ENCODE measurements at places on chromosomes 7 and 10. TPM values are rescaled to one million over a fixed set of nuclear protein-coding genes. Genes with fewer than 3 reads are reported as not detected.

DNA sequence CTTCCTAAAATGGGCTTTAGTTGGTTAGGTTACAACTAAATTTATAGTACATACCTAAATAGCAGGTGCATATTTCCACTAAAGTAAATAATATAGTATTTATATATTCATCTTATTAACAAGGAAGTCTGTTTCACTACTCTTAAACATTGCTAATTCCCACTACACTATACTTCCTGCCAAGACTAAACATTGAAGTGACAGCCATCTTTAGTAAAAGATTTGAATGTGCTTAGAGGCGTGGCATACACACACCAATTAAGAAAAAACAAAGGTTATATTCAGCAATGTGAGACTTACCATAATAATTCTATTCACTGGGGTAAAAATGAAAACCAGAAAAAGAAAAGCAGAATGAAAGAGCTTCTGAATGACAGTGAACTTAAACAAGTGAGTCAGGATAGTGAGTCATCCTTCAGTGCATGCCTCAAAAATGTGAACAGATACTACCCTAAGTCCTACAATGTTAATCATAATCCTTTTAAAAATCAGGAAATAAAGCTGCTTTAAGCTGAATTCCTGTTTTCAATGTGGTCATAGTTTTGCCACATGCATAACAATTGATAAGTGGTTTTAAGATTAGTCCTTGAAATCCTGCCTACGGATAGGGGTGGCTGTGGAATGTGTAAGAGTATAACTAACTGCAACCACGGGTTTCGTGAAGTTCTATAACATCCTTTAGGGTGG lies 59.4 kb downstream of the USP6NL start:
- peak; percentile 89 for DNase-seq

Gene FAM237B
- not detected for total RNA-seq

Gene EPC1
- total RNA-seq, result 24.3 TPM

- no peak for DNase-seq
These were observed 408.2 kb upstream of the CELF2 start for GRCh38 chr10:10609379-10609955.

GRCh38 chr10:7277432-7277831 lies 133.4 kb downstream of the SFMBT2 start:
- DNase-seq, result no peak
